ENCODE measurements at places on chromosomes 6 and 20.

DNA sequence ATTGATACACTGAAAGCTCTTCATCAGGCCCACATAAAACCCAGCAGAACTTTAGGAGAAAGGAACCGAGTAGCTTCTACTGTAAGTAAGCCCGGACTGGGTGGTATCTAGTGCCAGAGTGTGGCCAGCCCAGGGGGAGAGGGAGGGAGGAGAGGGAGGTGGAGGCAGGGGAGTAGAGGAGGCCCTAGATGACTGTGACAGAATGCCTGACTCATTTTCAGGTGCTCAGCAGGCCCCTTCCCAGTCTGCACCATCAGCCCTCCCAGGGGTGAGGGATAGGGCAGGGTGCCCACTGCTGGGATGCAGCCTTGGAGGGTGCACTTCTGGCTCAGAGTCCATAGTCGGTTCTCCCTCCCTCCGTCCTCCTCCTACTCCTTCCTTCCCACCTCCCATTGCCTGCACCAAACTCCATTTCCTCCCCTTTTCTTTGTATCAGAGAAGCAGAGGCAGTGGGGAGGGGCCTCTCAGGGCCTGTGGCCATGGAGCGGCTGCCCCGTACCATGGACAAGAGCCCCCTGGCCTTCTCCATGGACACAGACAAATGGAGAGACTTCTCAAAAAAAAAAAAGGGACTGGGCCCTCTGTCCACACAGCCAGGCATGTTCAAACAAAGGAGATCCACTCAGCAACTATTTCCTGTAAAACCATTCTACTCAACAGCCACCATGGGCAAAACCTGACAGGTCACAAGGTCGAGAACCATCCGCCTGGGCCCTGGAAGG, 184.9 kb upstream of the SNX9 start:
- no peak for DNase-seq

DNA sequence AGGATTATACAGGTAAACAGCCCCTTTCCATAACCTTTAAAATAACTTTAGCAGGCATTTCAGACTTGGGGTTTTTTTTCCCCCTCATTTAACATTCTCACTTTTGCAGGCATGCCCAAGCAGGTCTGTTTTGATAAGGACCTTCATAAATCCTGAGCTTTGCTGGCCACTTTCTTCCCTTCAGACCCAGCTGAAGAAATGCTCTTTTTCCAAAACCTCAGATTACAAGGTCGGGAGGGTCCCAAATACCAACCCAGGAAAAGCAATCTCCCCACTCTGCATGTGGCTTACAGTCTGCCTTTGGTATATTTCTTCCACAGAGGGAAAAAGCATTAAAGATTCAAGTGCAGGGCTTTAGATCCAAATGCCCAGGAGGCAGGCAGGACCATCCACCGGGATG, 6.8 kb downstream of the NFATC2 start:
- DNase-seq: no peak

DNA sequence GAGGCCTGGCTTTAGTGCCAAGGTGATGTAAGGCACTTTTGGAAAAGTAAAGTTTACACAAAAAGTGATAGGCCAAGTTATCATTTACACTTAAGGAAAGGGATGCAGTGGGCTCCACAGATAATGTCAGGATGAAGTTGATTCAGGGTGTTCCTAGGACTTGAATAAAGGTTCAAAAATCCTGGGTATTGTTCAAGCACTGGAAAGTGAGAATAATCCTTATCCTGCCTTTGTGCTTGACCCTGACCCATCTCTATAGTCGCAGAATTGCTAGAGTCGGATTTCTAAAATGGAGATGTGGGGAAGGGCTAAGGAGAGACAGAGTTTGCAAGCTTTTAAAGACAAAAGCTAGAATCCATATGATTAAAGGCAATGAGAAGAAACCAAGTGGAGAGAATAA, 115.6 kb downstream of the TIAM2 start:
- no peak for DNase-seq

DNA sequence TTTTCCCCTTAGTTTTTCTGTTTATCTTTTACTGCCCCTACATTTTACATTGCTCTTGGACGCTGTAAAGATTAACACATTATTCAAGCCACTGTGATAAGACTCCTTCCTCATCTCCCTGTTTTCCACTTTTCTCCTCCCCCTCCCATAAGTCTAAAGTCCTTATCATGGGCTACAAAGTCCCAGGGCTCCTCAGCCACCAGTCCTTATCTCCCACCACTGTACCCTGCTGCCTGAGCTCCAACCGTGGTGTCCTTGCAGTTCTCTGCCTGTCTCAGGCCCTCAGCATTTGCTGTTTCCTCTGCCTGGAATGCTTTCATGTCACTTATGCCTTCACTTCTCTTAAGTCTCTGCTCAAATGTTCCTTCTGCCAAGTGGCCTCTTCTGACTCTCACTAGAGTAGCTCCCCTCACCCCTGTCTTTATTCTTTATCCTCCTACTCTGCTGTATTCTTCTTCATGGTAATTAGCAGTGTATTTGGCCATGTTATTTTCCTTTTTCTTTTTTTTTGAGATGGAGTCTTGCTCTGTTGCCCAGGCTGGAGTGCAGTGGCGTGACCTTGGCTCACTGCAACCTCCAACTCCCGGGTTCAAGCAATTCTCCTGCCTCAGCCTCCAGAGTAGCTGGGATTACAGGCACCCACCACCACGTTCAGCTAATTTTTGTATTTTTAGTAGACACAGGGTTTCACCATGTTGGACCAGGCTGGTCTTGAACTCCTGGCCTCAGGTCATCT, 10.8 kb upstream of the LATS1 start:
- no peak for DNase-seq

DNA sequence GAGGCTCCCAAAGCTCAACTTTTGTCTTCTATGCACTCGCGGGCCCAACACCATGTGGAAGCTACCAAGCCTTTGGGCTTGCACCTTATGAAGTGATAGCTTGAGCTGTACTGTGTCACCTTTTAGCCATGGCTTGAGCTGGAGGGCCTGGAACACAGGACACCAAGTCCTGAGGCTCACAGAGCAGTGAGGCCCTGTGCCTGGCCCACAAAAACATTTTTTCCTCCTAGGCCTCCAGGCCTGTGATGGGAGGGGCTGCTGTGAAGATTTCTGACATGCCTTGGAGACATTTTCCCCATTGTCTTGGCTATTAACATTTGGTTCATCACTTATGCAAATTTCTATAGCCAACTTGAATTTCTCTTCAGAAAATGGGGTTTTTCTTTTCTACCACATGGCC, 96.5 kb downstream of the MMUT start:
- no peak for DNase-seq

- DNase-seq: no peak
Observed at GRCh38 chr20:33490023-33490933, at the start of gene CBFA2T2. Gene CBFA2T2, plus strand, starts transcription at chr20:33490096. Its CDS starts 172 bp downstream, at chr20:33490268.

DNA sequence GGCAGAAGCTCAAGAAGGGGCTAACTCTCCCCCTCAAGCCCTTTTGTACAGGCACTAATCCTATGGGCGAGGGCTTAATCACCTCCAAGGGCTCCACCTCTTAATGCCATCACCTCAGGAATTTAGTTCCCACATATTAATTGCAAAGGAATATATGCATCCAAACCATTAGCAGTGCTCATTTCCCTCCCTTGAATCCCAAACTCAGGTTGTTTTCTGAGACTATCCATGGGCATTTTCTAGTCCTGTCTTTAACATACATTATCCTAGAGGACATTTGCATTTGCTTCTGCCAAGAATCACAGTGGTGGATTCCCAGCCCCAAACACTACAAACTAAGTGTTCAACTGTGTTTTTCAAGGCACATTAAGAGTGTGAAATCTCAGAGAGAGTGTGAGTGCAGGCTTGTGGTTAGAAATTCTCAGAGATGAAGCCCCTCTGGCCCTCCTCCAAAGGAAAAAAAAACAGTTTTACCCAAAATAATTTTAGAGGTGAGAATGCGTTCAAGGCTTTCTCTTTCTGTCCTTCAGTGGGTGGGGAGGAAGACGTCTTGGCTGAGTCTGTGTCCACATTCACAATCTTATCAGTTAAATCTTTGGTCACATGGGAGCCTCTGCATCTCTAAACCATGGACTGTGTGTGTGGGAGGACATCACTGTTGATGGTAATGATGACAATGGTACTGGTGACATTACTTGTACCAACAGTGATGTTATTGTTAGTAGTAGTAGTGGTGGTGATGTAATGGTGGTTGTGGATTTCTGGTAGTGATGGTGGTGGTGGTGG, 59.3 kb downstream of the SYNDIG1 start:
- no peak for DNase-seq

GRCh38 chr20:31568773-31569162, 36.3 kb upstream of the ID1 start:
- DNase-seq: no peak

DNA sequence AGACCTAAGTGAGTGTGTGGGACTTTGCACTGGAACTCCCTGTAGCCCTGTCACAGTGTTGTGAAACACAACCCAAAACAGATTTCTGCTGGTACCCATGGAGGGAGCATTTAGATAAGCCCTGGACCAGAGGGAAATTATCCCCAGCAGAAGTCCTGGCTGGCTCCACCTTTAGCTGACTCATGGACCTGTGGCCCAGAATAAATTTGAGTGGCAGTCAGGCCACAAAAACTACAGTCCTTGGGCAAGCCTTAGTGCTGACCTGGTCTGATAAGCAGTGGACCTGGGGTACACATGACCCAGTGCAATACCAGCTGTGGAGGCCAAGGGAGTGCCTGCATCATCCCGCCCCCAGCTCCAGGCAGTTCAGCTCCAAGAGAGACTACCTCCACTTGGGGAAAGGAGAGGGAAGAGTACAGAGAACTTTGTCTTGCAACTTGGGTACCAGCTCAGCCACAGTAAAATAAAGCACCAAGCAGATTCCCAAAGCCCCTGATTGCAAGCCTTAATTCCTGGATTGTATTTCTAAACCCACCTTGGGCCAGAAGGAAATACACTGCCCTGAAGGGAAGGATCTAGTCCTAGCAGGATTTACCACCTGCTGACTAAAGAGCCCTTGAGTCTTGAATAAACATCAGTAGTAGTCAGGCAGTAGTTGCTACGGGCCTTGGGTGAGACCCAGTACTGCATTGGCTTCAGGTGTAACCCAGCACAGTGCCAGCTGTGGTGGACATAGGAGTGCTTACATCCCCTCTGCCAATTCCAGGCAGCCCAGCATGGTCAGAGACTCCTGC, 140.4 kb upstream of the COL21A1 start:
- DNase-seq: no peak

- no peak for DNase-seq
Observed at GRCh38 chr6:163991321-163991720, 576.8 kb downstream of the QKI start.

- DNase-seq: no peak
Observed at GRCh38 chr6:90370493-90370959, 73.9 kb upstream of the BACH2 start.

DNA sequence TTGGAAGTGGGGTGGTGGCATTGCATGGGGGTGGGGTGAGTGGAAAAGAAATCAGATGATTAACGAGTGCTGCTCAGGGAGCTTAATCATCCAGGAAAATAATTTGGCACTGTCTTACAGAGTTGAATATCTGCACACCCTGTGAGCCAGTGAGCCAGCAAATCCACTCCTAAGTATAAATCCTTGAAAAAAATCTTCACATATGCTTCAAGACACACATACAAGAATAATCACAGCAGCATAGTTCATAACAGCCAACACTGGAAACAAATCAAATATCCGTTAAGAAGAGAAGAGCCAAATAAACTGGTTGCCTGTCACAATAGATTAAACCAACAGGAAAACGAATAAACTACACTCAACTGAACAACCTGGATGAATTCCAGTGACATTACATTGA, 62.8 kb downstream of the SAMD3 start:
- no peak for DNase-seq

GRCh38 chr6:72175916-72176315, 289.6 kb downstream of the RIMS1 start:
- DNase-seq: no peak

DNA sequence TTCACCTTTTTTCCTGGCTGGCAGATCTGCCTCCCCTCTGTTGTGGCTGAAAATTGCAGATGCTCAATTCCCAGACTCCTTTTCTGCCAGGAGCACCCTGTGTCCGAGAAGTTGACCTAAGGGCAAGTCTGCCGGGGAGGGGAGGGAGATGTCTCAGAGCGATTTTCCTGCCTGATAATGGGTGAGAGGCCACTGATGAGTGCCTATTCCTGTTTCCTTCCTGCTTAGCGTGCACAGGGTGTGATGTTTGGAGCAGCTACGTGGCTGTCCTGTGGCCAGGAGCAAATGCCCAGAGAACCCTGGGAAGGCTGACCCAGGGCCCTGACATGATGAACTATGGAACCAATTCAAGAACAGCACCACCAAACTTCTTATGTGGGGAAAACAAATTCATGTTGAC, 22.5 kb downstream of the SOX4 start:
- DNase-seq: no peak

GRCh38 chr6:41600499-41601247, 37.6 kb upstream of the MDFI start:
- DNase-seq: no peak

DNA sequence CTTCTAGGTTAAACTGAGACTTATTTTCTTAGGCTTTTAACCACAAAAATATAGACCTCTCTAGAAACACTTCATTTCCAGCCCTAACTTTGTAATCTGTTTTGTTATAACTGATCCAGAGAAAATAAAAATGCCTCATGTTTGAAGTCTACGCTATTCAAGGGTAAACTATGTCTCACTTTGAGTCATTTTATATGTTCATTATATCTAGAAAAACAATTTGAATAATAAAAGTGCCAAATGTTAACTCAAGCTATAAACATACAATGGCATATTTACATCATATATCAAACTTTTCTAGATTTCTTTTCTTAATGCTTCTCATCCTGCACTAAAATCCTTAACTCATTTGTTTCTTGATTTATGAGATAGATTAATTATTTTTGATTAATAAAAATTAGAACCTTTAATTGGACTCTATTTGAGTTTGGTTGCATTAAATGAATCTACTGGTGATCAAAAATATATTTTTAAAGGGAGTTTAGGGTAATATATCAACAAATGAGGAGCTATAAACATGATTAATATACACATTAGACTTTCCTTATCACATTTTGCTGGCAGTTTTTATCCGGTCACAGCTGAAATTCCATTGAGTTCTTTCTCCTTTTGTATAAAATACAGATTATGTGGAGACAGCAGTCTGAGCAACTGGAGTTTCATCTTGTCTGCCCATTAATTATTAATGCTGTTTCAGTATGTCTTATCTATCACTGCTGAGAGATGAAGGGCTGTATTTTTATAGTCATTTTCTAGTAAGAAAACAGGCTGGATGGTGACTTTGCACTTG, 246.5 kb downstream of the TBX18 start:
- DNase-seq: no peak

DNA sequence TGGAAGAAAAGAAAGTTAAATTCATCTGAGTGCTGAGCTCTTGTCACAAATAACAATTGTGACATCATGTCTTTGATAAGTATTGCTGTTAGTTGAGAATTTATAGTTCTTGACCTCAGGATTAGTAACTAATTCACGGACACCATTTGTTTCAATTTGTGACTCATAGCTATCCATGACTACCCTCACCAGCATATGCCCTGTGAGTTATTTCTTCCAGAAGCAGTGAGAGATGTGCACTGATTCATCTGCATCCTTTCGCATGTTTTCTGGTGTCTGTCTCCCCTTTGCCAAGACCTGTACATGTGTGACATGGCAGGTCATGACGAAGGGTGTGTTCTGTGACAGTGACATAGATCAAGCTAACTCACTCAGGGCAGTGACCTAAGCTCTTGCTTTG, 86.9 kb downstream of the SOBP start:
- DNase-seq: no peak
